ENCODE measurements at places on chromosomes 6 and 20.

DNA sequence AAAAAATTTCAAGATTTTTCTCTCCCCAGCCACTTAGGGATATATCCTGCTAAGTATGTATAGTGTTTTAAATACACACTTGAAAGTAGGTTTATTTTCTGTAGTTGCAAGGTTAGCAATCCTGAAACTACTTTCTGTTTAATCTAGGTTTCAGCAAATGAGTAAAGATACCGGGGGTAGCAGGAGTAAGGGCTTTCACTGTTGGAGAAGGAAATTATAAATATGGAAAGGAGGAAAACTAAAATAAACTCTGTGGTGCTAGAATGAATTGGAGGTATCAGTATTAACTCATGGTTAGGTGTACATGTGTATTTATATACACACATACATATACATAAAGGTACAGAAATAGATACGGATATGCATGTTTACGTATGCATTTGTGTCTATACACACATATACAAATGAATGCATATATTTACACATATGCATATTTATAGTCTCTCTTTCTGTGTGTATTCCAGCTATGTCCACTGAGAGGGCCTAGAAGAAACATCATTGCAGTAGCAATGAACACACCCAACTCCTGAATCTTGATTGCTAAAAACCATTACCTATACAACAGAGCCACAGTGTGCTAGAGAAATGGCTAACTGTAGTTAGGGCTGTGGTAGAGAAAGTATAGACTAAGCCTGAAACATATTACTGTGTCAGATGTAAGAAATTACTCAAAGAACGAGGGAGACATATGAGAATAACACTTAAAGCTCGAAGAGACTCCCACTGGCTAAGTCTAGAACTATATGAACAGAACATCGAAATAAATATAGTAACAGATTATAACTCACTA, 95.9 kb upstream of the EMILIN3 start:
- no peak for DNase-seq

GRCh38 chr6:121780325-121781321, 345.2 kb downstream of the GJA1 start:
- no peak for DNase-seq

- DNase-seq = no peak
Observed at GRCh38 chr6:4885341-4885933, 109.2 kb downstream of the CDYL start.

DNA sequence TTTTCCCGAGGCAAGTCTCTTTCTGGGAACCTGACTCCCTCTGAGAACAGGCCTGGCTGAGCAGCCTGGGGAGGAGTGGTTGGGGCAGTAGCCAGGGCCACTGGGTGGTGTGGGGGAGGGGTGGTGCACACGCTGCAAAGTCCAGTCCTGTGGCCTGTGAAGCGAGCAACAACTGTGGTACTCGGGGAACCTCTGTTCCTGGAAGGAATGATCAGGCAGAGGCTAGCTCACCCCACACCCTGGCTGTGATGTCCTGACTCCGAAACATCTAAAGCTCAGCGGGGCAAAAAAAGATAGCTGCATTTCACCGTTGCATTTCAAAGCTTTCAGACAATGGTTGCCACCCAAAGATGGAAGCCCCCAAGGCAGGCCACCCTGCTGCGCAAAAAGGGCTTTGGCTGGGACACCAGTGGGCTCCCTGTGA, 25.5 kb downstream of the PCK1 start:
- no peak for DNase-seq

DNA sequence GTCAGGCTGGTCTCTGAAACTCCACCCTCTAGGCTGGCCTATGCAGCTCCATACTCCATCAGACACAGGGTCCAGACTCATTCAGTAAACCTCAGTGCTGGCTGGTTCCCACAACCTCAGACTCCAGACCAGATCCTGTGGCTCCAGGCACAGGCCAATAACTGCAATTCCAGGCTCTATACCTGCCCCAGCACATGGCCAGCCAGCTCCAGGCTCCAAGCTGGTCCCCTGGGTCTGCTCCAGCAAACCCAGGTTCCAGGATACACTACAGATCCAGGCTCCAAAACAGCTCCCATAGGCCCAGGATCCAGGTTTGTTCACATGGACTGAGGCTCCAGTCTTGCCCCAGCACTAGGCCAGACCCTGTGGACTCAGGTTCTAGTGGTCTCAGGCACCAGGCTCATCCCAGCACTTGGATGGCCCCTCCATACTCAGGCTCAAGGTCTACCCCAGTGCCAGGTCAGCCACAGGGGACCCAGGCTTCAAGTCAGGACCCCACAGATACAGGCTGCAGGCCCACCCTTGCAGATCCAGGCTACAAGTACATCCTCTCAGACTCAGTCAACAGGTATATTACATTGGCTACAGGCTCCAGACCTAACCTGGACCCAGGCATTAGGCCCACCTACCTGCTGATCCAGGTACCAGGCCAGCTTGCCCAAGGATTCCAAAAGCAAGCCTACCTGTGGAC, 117.6 kb upstream of the TMEM170B start:
- no peak for DNase-seq

DNA sequence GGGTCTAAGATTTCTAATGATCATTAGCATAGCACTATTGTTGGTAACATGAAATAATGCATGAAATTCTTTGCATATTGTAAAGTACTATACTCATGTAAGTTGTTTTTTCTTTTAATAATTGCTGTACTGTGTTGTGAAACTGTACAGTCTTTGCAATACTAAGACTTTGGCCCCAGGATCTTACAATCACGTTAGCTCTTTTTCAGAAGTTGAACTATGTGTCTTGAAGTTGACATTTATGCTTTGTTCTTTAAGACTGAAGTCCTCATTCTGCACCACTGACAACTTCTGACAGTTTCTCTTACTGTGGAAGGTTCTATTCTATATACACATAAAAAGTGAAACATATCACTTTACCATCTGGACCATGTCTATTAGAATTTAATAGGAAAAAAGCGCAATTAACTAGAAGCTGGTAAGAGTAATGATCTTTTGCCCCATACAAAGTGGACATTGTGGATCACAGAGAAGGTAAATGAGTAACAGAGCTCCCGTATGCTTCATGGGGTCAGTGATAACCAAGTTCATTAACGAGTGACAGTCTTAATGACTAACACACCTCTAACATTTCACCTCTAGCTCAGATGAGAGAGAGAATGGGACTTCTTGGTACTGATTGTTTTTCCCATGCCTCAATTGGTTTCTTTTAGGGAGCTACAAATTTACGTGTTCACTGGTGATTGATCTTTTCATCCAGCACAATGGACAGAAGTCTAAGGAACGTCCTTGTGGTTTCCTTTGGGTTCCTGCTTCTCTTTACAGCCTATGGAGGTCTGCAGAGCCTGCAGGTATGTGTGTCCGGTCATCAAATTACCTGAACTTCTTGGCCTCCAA, at the start of gene UNC93A:
UNC93A (plus strand) TSS at position 530 of the 837 bp plus-strand sequence; CDS start at position 705, 175 bp downstream.
- DNase-seq = no peak

GRCh38 chr6:157823528-157824370, 703 bp downstream of the SNX9 start:
- DNase-seq = peak; percentile 89

DNA sequence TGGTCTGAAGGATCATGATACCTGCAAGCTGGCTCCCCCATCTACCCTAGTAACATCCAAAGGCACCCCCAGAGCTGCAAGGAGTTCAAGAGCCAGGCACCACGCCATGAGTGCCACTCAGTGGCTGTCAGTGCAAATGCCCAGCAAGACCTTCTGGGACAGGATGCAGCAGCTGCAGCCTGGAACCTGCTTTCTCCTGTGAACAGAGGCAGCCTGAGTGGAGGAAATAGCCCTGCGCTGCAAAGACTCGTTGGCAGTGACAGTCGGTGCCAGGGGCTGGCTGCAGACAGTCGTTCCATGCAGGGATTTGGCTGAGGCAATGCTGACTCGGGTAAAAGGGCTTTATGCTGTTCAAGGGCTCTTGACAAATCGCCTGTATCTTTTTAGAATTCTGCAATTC, 15.7 kb upstream of the SSTR4 start:
- no peak for DNase-seq

DNA sequence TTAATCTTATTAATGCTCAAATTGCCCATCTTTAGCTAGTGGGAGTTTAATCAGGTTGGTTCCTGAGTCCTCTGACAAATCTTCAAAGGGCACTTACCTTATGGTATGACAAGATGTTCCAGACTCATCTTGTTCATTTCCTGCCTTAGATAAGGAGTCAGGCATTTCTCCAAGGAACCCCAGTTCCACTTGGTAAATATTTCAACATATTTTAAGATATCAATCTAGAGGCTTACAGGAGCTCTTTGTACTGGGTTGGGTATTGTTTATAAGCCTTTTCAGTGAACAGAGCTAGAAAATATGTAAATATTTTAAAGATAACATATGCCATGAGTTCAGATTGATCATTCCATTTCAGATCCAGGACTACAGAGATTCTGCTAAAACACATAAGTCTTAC, 159.8 kb downstream of the RCAN2 start:
- no peak for DNase-seq

- peak; percentile 62 for DNase-seq
Observed at GRCh38 chr20:38863024-38863851, 57.7 kb downstream of the PPP1R16B start.

DNA sequence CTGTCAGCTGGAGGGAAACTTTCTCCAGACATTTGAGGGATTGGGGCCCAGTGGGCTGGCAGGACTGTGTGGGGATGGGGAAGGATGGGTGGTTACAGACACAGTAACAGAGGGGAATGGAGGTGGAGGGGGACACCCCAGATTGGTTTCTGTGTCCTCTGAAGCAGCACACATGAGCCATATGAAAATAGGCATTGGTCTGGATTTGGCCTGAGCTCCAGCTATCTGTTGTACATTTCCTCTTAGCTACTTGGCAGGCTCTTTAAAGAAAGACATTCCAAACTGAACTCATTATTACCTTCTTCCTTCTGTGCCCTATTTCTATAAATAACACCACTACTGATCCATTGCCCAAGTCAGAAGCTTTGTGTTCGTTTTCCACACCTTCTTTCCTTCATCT, 72.0 kb upstream of the PRL start:
- DNase-seq = no peak

DNA sequence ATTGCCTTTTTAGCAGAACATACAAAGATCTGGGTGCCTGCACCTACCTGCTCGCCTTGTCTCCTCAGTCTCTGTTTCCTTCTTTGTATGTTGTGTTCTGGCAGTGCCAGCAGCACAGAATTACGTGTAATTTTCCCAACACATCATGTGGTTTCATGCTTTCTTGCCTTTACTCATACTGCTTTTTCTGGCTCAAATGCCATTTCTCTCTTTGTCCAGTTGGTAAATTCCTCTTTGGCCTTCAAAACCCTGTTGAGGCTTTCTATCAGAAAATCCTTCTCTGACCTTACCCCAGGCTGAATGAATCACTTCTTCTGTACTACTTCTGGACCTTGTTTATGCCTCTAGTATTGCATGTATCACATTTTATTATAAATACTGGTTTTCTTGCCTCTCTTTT, 31.8 kb downstream of the L3MBTL3 start:
- DNase-seq = no peak

DNA sequence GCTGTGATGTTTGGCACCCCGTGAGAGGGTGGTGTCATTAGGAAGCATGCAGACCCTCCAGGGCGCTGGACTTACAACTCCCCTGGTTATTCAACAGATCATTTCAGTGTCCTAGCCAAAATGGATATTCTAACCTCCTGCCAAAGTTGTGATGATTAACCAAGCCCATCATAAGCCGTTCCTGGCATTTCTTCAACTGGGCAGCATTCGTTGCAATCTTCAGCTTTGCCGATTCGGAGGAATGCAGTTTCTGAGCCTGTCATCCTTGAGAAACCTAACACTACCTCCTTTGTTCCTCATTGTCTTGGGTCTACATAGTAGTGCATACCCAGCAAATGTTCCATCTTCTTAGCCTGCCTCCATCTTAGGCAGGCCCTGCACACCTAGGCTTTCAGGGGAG, 79.2 kb upstream of the MAP3K4 start:
- DNase-seq = no peak

DNA sequence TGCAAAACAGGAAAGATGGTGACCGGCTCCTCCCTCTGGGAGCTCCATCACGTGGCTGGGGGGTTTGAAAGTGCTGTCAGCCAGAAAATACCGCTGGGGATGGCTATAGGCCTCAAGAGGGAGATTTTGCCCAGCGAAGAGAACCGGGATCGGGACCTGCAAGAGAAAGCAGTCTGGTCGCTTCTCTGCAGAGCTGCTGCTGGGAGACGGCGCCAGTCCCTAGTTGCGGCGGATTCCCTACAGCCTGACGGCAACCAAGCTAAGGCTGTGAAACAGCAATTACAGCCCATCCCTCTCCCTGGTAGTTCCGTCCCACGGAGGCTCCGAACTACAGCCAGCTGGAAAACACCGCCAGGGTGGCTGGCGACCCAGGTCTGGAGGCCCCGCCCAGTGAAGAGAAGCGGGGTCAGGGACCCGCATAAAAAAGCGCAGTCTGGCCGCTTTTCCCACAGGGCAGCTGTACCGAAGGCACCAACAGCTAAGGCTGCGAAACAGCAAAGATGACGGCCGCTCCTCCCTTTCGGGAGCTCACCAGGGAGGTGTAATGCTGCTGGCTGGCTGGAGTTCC, 238.1 kb upstream of the IRAK1BP1 start:
- no peak for DNase-seq

- DNase-seq = no peak
Observed at GRCh38 chr6:34125939-34126338, 19.9 kb downstream of the GRM4 start.

DNA sequence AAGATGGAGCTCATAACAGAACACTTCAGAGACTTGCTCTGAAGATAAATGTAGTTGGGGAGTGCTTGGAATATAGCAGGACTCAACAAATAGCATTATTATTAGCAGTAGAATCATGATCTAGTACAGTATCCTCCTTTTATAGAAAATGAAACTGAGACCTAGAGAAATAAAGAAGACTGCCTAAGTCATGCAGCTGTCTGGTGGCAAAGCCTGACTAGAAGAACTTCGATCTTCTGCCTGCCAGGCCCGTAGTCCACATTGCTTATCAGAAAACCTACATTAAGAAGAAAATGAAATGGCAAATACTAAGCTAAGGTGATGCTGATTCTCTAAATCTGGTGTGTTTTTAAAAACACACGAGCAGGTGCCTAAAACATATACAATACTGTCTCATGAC, 46.4 kb upstream of the DST start:
- no peak for DNase-seq

- DNase-seq = peak; percentile 41
Observed at GRCh38 chr6:97186416-97186999, 96.5 kb downstream of the MMS22L start.

- DNase-seq = peak; percentile 60
Observed at GRCh38 chr20:63101781-63102720, 95.3 kb upstream of the BHLHE23 start.

DNA sequence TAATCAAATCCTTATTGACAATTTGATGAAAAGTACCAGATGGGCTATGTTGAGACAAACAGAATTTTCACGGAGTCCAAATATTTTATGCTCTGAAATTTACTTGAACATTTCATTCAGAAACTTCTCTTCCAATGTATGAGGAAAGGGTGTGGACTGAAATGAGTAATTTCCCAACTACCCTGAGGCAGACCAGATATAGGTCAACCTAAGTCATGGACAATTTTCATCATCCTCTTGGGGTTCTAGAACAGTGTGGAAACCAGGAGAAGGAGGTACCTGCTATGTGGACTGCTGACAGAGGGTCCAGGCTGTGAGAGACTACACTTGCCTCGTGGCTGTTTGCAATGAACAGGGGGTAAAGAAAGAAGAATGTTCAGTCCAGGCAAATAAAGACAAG, 323.0 kb downstream of the ESR1 start:
- no peak for DNase-seq

GRCh38 chr6:90434094-90434493, 137.5 kb upstream of the BACH2 start:
- no peak for DNase-seq

- no peak for DNase-seq
Observed at GRCh38 chr20:57350081-57350710, 859 bp upstream of the RAE1 start.
